ENCODE measurements at places on chromosomes 1 and 21.

GRCh38 chr1:6603238-6603914 is 707 bp upstream of the KLHL21 start:
- DNase-seq, result no peak

- DNase-seq, result no peak
Observed at GRCh38 chr1:22526098-22526497, 37.2 kb upstream of the EPHA8 start.

GRCh38 chr1:84133479-84133878 is 10.6 kb upstream of the PRKACB start:
- peak; percentile 50 for DNase-seq

DNA sequence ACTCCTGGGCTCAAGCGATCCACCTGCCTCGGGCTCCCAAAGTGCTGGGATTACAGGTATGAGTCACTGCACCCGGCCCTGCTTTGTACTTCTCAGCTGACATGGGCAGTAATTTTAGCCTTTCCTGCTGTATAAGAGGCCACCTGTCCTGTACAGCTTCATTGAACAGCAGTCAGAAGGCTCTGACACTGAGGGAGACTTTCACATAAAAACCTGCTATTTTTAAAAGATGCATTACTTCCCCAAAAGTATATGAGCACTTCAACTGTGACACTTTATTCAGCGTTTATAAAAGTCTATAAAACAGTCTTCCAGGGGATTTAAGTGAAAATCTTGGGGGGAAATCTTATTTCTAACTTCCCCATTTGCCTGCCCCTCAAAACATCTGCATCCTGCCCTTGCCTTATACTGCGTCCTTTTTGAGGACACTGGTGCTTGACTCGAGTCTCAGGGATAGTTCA is 17.6 kb downstream of the RNU5D-1 start:
- no peak for DNase-seq

DNA sequence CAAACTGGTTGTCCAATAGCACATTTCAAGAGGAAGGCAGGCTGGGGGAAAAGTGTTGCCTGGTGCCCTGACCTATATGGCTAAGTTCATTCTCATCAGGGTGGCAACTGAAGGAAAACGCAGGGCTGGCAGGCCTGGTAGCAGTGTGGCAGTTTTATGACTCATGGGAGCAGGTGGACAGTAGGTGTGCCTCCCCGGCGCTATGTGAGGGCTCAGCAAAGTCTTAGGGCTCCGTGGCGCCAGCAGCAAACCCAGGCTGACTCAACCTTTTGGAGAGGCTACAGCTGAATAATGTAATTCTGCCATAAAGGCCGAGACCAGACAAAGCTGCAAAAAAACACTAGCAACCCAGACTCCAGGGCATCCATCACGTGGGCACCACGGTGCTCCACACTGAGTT is 23.6 kb downstream of the GADD45A start:
- DNase-seq, result no peak

GRCh38 chr1:216841165-216841564 is 117.9 kb upstream of the ESRRG start:
- DNase-seq, result no peak

GRCh38 chr1:160115545-160116282 is at the start of gene ATP1A2:
TSS of gene ATP1A2 (plus strand) at chr1:160115759. CDS start at chr1:160115862, 103 bp downstream.
- no peak for DNase-seq

DNA sequence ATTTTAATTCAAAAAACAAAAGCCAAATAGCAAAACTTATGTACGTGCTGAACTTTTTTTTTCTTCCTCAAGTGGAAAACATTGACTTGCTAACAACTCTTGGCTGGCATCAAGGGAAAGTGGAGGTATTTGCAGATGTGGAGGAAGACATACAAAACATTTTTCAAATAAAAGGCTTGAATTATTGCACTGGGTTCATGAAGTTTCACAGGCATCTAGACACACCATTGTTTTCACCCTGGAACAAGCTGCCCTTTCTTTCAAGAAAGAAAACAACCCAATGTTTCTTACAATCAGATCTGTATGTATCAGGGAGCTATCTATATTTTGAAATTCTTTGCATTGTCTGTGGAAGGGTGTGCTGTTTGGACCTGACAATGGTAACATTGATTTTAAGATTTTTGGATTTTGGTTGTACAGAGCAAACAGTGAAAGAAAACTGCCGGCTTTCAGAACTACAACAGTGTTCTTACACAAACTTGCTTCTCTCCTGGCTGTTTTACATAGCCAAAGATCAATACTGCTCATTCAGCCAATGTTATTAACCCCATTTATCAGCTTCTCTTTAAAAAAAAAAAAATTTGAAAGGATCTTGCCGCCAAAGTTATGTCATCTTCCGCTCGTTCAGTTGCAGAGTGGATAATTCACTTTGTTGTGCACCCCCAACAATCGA is 187.7 kb upstream of the FOXD3 start:
- no peak for DNase-seq

DNA sequence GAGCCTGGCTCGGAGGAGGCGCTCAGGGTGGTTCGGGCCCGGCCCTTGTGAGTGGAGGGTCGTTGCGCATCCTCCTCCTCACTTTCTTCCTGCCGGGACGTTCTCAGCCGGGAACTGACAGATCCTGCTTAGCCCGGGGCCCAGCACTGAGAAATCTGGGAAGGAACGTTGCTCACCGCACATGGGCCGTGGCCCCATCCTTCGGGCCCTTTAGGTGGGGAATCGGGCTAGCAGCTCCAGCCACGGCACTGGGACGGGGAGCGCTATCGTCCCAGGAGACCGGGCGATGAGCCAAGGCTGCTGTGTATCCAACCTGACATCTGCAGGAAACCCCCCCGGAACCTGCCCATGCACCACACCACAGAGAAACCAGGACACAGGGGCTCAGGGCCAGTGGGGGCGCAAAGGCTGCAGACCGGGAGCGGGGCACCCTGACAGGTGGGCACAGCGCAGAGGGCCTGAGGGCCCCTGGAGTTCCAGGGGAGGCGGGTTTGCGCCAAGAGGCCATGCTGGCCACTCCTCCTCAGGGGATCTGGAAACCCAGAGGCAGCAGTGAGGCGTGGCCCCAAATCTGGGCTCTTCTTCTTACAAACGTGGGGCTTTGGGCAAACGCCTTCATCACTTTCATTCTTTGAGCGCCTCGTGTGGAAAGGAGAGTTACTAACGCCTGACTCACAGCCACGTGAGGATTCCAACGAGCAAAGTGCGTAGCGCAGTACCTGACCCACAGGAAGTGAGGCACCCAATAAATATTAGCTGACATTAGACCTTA is at the start of gene SH2D5:
TSS of gene SH2D5 (minus strand) at position 116 of the 772 bp plus-strand sequence. CDS start 4,659 bp downstream, outside the sequence.
- no peak for DNase-seq

- no peak for DNase-seq
Observed at GRCh38 chr1:74952786-74953185, 181.4 kb upstream of the LHX8 start.

DNA sequence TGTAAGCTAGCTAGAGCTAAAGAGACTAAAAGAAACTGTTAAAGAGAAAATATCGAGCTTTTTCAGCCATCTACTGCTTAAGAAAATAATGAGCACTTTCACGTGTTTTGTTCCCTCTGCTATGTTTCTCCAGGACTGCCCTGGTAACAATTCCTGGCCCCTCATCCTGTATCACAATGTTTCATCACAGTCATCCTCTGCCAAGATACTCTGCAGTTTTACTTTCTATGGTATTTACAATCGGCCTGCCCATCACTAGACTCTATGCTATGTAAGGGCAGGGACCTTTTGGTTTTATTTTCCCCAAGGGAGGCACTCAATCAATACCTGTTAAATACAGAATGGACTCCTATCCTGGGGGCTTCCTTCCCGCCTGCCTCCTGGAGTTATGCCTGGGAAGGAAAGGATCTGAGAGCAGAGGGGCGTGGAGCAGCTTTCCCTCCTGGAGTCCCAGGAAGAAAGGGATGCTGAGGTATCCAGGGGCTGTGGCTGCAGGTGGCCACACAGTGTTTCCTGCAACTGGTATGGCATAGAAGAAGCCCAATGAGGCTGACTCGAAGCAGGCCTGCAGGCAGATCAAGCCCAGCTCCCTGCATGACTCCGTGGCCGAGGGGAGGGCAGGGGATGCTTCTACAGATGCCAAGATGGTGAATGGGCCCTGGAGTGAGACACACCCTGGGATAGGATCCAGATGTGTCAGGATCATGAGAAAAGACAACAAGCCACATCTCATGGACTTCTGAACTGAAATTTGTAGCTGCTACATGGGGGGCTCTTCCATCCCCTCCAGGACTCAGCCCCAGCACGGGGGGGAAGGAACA is 52.9 kb downstream of the MATN1 start:
- no peak for DNase-seq

GRCh38 chr1:201578008-201578888 is 39.3 kb downstream of the NAV1 start:
- no peak for DNase-seq

- peak; percentile 69 for DNase-seq
Observed at GRCh38 chr1:39987869-39988268, 32.9 kb downstream of the MFSD2A start.

- DNase-seq, result no peak
Observed at GRCh38 chr1:207306603-207307002, 14.9 kb upstream of the CD55 start.

- DNase-seq, result no peak
Observed at GRCh38 chr1:21270086-21270689, 20.1 kb downstream of the ECE1 start.

DNA sequence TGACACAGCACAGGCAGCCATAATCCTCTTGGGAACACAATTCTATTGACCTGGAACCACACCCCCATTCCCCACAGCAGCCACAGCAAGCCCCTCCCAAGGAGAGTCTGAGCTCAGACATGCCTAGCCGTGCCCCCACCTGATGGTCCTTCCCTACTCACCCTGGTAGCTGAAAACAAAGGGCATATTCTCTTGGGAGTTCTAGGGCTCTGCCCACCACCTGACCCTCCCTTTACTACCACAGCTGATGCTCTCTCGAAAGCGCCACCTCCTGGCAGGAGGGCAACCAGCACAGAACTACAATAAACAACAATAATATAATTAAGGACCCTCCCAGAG is 184.8 kb upstream of the COA6 start:
- no peak for DNase-seq

DNA sequence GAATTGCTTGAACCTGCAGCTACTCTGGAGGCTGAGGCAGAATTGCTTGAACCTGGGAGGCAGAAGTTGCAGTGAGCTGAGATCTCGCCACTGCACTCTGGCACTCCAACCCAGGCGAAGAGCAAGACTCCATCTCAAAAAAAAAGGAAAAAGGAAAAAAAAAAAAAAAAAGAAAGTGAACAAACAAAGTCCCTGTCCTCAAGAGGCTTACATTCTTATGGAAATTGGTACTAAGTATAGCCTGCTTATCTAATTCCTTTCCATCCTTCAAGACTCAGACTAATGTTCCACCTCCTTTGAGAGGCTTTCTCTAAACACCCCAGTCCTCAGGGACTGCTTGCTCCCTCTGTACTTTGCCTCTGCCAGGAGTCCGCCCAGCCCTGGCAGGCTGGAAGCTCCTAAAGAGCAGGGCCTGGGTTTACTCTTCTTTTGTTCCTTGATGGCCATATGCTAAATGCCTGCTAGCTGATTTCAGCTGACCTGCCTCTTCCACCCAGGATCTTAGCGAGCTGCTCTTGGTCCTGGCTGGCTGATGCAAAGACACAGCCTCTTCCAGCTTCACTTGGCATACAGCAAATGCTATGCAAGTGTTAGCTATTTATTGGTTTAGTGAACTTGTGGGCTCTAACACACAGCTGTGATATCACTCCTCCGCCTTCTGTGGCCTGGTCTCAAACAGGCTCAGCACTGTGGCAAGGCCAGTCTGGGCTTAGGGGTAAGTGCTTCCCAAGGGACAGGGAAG is 9.8 kb downstream of the SLC9A1 start:
- peak; percentile 28 for DNase-seq

DNA sequence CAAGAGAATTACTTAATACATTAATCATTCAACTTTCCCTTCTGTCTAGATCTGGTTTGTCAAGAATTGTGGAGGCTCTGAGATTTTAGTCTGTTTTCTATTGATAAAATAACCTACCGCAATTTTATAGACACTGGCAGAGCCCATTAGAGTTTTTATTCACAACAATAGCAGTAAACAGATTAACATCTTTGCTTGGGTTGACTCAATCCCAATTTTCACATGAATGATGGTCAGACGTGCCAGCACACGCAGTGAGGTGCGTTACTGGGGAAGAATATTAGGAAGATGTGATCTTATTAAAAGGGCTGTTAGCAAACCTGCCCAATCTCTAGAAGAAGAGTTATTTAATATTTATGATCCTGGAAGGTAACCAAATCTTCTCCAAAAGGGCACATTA is 736.6 kb downstream of the MRPL39 start:
- no peak for DNase-seq

GRCh38 chr1:2643414-2644077 is 10.7 kb upstream of the MMEL1 start:
- DNase-seq, result no peak

DNA sequence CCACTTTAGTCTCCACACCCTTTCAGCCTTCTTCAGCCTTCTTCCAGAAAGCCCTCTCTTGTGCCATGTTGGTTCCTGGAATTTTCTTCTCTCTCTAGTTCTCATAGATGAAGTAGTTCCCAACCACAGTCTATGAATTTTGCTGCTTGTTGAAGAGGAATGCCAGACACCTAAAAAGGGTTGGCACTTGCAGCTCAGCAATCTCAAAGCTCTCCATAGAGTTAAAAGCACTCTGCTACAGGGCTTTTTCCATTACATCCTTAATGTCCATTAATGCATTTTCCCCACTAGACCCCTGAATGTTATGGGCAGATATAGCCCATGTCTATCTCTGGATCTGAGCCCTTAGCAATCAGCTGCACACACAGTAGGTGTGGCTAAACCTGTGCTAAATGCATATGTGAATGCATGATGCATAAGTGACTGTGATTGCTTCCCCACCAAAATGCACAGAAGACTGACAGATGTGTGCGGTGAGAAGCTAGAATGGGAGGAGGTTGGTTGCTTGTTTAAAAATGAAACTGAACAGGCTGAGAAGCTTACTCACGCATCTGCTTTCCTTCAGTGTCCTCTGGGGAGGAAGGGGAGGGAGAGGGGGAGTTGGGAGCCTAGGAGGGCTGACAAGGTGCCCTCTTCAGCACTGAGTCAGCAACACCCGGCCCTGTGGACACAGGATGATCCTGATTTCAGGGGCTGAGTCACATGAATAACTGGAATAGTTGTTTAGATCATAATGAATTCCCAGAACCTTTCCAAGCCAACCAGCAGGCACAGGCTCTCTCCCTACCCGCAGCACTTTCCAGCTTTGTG is 146.1 kb upstream of the FGGY start:
- DNase-seq, result peak; percentile 37

- no peak for DNase-seq
Observed at GRCh38 chr1:89064632-89065031, 376 bp downstream of the GBP1 start.

Measured in NCI-H446 treated with DMSO at 0.1 percent for 48 hours (cell line).